ENCODE measurements at places on chromosomes 13 and 19.

GRCh38 chr19:53908106-53908934, 758 bp upstream of the CACNG7 start:
- DNase-seq = no peak

DNA sequence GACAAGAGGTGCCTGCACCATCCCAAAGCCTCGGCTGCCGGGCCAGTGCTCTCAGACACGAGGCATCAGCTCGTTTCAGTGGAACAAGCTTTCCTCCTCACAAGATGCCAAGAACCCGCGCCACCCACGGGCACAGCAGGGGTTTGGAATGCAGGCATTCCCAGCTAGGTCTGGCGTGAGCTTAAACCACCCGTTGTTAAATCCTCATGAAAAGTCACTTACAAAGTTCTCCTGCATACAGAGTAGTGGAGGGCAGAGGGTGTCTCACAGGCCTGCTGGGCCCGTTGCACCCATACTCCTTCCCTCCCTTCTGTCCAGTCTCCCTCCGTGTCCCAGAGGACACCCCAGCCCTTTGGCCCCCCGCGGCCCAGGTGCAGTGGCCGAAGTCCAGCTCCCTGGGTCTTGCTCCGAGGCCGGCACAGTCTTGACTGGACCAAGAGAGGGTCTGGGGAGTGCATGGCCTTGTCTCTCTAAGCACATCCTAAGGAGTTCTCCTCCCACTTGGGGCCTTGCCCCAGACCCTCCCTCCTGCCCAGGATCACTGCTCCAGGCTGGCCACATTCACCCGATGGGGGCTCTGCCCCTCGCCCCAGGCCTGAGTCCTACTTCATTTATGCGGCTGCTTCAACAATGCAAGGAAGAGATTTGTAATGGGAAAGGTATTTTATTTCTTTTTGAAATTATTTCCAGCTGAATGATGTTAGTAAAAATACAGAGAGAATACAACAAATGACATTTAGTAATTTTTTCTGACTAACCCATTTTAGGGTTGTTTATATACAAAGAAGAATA, 35.2 kb upstream of the GRTP1 start:
- DNase-seq = no peak

GRCh38 chr19:9939301-9939913, 3.1 kb upstream of the OLFM2 start:
- no peak for DNase-seq

DNA sequence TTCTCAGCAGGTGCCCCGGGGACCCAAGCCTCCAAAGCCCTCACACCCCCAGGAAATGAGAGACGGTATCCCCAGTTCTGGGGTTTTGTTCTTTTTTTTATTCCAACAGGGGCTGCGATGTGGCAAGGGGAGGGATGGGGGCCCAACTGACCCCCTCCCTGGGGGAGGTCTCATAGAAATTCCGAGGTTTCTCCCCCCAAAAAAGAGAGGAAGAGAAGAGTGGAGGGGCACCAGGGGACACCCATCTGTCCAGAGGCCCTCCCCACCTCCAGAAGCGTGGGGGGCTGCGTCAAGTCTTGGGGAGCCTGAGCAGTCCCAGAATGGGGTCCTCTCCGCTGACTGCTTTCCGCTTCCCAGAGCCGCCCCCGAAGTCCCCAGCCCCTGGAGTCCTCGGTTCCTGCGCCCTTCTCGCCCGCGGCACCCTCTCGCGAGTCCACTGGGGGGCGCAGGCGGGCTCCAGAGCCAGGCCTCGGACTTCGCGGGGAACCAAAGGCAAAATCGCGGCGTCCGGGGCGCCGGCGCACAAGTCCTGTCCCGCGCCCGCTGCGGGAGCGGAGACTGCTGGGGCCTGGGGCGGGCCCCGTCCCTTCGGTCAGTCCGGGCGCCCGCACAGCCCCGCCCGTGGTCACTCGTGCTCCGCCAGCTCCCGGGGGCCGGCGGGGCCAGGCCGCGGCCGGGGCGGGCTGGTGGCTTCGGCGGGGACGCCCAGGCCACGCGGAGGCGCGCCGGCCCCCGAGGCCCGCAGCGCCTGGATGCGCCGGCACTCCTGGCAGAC, 4.4 kb upstream of the ATP1A3 start:
- no peak for DNase-seq

- peak; percentile 62 for DNase-seq
These were observed 138.9 kb upstream of the RFC3 start for GRCh38 chr13:33678906-33679657.

DNA sequence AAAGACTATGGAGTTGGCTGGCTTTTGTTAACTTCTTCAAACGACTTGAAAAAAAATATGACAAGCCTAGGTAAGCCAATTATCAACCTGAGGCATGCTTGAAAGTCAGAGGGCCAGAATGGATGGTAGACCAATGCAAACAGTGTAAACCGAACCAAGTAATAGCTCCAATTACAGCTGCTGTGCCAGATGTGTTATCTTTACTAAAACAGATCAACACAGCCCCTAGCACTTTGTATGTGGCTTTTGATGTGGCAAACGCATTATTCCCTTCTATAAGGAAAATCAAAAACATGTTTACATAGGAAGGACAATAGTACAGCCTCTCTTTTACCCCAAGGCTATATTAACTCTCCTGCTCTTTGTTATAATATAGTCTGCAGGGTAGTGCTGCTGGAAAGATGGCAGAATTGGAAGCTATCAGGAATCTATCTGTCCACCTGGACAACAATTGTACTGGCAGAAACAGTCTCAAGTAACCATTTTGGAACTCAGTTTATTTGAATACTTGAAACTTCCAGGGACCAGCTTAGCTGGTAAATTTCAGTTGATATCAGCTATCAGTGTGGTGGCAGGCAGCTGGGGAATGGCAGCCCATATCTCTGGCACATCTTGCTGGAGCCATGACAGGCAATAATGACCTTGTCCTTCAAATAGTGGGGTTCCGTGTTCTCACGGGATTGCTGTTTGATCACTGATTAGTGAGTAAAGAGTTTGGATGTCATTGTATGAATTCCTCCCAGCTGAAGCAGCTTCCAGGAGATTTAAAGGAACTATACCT, 144.4 kb upstream of the WASF3 start:
- no peak for DNase-seq

DNA sequence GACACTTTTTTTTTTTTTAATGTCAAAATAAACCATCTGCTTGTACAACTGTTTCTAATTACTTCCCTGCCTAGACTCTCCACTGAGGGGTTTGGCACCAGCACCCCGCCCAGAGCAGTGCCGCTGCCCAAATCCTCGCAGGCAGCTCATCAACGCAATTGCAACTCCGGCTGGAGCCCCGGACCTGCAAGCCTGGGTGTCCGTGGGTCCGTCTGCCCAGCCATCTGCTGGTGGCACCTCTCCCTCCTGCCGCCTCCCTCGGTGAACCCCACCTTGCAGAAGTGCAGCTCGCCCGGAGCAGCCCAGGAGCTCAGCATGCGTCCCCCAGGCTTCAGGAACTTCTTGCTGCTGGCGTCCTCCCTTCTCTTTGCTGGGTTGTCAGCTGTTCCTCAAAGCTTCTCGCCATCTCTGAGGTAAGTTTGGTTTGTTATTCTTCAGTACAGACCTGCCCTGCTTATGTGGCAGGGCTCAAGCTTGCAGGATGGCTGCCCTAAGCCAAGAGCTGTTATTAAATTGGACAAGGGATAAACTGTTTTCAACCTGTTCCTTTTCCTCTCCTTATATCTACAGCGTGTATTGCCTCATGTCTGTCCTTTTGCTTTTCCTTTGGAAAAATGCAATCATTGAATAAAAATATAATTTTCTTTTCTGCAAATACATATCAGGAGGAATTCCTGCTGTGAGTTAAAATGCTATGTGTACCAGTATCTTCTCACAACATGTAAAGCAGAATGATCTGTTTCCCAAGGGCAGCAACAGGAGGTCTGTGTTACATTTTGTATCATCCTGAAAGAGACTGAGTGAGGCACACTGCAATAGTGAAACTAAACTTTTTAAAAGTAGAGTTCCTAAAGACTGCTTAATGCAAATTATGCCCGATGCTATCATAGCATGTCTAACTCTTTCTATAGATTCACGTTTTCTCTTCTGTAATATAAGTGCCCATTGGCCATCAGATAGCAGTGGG, at the start of gene ITGBL1:
Gene ITGBL1, plus strand, starts transcription at position 157 of the 967 bp plus-strand sequence. Its CDS starts 159 bp downstream, at position 316.
- no peak for DNase-seq

- DNase-seq = peak; percentile 91
These were observed at the start of gene SPART for GRCh38 chr13:36346222-36347083. Gene SPART (minus strand): TSS chr13:36346394. CDS start chr13:36335830, 10,564 bp downstream.

- no peak for DNase-seq
These were observed 672.4 kb upstream of the MIR17HG start for GRCh38 chr13:90675129-90675528.

Data from left colon (tissue), 2 donors.